ENCODE measurements at places on chromosomes 13 and 19.

GRCh38 chr19:48530066-48530720 is 18.6 kb upstream of the LMTK3 start:
- no peak for DNase-seq

- peak; percentile 68 for DNase-seq
Measured at GRCh38 chr19:3176715-3177501, 1.7 kb upstream of the S1PR4 start.

DNA sequence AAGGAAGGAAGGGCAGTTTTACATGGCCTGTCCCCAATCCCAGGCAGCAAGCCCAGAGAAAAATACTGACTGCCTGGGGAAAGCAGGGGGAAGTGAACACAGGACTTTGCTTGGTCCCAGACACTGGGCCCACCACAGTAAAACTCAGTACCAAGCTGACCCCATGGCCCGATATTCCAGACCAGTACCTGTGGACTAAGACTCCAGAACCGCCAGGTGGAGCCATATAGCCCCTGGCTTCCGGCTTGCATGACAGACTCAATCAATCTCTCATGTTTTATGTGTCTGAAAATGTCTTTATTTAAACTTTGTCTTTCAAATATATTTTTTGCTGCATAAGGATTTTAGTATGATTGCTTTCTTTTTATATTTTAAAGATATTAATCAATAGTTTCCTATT is 767.9 kb upstream of the SLITRK6 start:
- DNase-seq = no peak

DNA sequence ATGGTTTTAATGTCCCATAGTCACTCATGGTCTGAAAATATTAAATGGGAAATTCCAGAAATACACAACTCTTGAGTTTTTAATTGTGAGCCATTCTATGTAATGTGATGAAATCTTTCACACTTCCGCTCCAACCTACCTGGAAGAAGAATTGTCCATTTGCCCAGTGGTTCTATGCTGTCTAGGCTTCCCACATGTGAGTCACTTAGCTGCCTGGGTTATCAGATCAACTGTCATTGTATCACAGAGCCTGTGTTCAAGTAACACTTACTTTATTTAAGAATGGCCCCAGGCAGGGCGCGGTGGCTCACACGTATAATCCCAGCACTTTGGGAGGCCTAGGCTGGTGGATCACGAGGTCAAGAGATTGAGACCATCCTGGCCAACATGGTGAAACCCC is 1450.5 kb downstream of the EFNB2 start:
- no peak for DNase-seq

DNA sequence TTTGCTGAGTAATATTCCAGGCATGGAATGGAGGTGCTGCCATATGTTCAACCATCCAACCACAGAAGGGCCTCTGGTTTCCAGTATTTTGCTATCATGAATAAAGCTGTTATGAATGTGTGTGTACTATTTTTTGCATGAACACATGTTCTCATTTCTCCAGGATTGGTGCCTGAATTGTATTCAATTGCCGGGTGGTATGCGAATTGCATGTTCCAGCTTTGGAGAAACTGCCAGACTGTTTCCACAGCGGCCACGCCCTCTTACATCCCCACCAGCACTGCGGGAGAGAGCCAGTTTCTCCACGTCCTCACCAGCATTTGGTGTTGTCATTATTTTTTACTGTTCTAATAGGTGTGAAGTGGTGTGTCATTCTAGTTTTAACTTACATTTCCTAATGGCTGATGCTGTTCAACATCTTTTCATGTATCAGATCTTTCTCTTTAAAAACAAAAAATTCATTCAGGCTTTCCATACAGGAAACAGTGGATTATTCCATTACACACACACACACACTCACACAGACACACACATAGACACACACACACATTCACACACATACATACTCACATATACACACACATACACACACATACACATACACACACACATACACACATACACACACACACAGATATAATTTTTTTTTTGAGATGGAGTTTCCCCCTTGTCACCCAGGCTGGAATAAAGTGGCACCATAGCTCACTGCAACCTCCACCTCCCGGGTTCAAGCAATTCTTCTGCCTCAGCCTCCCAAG is 154.1 kb downstream of the PTPRS start:
- DNase-seq = no peak

DNA sequence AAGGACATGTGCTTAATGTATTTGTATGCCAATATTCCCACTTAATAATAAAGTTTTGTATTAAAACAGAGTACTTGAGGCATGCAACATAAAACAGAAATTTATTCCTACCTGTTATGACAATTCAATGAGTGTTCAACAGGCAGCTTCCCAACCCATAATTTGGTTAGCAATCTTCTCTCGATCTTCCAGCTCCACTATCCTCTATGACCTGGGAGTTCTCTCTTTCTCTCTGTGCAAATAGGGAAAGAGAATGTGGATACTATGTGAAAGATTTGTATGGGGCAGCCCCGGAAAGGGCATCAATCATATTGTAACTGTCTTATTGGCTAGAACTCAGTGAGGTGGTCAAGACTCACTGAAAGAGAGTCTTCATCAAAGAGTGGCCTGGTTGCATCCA is 644.9 kb upstream of the PCDH20 start:
- DNase-seq = no peak

DNA sequence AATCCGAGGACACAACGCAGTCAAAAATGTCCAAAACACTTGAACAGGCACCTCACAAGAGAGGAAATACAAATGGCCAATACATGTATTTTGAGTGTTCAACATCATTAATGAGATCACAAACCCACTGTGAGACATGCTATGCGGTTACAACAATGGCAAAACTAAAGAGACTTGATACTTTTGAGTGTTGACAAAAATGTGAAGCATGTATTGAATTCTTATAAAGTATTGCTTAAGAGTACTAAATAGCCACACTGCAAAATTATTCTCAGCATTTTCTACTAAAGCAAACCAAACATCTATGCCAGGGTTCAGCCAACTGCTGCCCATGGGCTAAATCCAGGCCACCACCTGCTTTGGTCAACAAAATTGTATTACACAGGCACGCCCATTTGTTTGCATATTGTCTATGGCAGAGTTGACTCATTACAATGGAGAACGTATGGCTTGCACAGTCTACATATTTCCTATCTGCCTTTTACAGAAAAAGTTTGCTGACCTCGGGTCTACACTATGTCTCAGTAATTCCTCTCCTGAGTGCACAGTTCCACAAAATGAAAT is 135.3 kb downstream of the B3GLCT start:
- DNase-seq = no peak

- no peak for DNase-seq
Measured at GRCh38 chr13:100892981-100893380, 218.4 kb upstream of the TMTC4 start.

GRCh38 chr19:44975444-44975843 is 20.3 kb downstream of the CLPTM1 start:
- DNase-seq = no peak

DNA sequence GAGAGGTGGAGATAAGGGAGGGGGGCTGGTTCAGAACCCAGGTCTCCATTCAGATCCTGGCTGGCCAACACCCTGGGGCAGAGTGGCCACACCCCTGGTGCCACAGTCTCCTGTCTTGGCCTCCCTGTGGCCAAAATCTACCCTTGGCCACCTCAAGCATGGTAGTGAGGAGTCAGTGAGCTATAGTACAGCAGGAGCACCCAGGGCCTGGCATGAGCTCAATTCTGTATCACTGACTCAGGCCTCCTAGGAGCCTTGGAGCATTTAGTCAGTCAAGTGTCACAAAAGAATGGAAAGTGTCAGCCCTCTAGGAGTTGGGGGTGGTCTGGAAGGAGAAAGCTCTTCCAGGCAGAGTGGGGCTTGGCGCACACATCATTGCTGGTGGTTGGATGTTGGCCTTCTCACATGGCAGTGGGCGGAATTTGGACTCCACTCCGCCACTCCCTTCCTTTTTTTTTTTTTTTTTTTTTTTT is 6.6 kb upstream of the CD79A start:
- no peak for DNase-seq

DNA sequence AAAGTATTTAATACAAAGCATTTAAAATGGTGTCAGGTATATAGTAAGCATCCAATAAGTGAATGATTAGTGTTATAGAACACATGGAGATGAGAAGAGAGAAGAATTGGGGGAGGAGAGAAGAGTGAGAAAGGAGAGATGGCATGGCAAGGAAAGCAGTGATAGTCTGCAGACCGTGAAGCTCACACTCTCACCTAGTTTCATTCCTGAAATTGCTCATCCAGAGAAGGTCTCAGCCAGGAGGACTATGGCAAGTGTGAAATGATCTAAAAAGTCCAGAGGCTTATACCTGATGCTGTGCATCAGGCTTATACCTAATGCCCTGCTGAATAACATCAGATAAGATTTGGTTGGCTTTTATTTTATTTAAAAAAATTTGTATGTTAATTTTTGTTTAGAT is 351.6 kb upstream of the KLF12 start:
- no peak for DNase-seq

GRCh38 chr19:43553656-43554055 is 20.7 kb downstream of the ZNF575 start:
- no peak for DNase-seq

GRCh38 chr13:111153977-111154332 is 38.8 kb downstream of the ARHGEF7 start:
- no peak for DNase-seq

DNA sequence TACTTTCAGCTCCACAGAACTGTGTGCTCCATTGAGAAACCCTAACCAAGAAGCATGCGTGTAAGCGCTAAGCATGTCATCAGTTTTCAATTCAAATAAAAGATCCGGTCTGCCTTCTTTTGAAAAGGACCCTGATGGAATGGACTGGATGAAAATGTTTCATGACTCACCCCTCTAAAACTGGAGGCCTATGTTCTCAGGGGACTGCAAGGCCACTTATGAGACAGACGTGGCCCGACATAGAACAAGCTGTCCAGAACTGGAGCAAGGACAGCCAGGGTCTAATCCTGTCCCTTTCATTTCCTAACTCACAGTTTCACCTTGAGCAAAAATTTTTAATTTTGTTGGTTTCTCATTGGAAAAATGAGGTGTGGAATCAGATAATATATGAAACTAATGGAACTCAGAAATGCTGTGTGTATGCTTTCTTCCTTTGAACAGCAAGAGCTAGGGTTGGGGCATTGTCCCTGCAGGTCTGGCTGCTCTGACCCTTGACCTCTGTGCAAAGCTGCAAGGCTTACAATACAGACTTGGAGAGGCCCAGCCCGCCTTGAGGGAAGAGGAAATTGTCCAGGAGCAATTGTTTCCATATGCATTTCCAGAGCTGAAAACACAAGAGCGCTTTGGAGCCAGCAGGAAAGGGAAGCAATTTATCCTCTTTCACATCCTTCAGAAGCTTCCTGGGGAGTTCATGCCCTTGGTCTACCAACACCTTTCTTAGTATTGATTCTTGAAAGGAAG is 553.4 kb upstream of the KLF12 start:
- no peak for DNase-seq

DNA sequence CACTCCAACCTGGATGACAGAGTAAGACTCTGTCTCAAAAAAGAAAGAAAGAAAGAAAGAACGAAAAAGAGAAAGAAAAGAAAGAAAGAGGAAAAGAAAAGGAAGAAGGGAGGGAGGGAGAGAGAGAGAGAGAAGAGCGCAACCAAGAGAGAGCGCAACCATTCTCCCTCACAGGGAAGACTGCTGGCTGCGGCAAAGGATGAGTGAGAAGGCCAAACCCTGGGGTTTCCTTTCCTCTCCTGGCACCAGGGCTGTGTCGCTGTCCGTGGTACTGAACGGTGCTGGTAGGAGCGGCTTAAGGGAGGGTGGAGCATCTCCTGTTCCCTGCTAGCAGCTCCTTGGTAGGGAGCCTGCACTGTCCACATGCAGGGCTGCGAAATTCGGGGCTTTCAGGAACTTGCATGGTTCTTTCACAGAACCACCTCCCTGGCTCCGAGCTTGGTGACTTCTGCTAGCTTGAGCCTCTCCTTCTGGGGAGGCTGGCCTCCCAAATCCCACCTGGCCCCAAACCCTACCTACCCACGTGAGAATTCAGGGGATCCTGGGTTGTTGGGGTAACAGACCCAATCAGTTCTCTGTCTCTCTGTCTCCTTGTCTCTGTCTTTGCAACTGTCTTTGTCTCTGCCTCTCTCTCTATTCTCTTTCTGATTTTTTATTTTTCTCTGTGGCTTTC is 51.1 kb upstream of the ZNRF4 start:
- peak; percentile 32 for DNase-seq

DNA sequence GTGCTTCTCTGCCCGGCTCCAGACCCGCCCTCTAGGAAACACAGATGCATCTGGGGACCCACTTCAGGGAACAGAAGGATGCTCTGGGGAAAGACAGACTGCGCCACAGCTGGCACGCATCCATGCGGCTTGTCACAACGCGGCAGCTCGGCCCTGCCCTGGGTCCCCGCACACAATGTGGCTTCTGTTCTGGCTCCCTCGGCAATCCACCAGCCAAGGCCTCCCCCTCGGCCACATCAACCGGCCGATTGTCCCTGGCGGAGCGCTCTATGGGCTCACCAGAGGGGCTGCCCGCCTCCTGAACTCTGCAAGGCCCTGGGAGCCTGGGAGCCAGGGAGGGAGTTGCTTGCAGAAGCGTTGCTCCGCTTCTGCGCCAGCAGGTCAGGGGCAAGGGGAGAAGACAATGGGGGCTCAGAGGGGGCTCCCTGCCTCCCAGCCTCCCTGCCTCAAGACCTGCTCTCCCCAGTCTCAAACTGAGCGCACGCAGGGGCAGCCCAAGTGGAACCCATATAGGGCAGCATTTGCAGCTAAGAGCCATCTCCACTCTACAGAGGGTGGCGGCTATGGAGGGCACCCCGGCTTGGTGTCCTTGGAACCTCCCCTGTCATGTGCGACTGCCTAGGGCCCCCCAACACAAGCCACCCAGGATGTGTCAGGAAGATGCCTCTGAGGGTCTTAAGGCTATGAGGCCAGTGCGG is 37.9 kb downstream of the MLLT1 start:
- DNase-seq = no peak

DNA sequence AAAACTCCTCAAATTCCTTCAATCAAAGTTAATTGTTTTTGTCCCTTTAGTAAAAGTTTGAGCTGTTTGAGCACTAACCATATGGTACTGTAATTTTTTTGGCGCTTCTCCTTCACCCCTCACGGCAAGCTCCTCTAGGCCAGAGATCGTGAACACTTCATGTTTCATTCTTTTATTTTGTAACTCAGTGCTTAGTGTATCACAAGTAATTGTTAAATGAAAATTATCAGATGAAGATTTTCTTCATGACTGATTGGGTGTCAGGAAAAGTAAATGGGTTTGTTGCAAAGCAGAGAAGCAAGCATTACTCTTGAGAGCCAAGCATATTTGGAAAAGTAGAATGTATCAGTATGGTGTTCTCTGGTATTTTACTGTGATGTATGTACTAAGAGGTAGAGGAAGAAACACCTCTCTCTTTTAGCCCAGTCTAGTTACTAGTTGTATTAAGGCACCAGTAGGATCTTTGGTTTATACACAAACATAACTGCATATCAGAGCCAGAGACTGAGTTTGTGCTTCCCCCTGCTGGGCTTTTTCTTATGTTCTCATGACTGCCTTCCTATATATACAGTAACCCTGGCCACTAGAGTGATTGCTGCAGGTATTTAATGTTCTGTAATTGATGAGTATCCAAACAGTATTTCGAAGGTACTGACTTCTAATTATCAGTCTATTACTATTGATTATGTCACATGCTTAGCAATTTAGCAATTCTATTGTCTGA is 202.3 kb upstream of the KLHL1 start:
- no peak for DNase-seq

- peak; percentile 74 for DNase-seq
Measured at GRCh38 chr19:10553943-10554381, 10.3 kb downstream of the ATG4D start.
